ENCODE measurements at places on chromosomes 6 and 20.

- DNase-seq, result no peak
Measured at GRCh38 chr6:65117817-65118409, 589.1 kb downstream of the EYS start.

DNA sequence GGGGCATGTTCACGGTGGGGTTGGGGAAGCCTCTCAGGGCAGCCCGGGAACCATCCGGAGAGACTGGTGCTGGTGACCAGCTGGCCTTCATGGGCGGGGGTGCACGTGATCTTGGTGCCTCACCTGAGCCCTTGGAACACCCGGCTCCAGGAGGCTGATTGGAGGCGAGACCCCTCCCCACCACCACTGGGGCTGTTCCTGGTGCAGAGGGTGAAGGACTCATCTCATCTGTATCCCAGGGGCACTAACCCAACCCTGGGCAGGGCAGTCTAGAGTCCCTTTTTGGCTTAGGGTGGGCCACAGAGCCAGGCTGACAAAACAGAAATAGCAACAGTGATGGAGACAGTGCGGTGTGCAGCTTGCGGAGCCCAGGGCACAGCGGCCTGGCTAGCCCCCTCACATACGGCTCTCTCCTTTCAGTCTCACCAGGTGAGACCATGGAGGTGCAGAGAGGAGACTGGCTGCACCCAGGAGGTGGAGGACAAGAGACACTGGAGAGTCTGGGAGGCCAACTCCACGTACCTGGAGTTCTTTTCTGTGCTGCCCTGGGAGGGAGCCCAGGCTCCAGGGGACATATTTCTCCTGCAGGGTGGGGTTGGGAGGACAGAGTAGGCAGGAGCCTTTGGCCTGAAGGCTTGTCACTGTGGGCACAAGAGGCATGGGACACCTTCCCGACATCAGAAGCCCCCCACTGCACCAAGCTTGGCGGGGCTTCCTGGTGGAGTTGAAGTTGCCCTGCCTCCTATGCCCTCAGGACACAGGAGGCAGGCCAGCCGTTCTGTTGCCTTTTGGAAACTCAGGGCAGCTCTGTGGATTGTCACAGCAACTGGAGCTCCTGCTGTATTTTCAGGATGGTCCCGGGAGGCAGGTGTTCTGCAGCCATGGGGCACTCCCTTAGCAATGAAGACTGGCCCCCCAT lies 106.0 kb downstream of the SYCP2 start:
- no peak for DNase-seq

- no peak for DNase-seq
Measured at GRCh38 chr20:37426106-37426505, 80.2 kb downstream of the SRC start.

DNA sequence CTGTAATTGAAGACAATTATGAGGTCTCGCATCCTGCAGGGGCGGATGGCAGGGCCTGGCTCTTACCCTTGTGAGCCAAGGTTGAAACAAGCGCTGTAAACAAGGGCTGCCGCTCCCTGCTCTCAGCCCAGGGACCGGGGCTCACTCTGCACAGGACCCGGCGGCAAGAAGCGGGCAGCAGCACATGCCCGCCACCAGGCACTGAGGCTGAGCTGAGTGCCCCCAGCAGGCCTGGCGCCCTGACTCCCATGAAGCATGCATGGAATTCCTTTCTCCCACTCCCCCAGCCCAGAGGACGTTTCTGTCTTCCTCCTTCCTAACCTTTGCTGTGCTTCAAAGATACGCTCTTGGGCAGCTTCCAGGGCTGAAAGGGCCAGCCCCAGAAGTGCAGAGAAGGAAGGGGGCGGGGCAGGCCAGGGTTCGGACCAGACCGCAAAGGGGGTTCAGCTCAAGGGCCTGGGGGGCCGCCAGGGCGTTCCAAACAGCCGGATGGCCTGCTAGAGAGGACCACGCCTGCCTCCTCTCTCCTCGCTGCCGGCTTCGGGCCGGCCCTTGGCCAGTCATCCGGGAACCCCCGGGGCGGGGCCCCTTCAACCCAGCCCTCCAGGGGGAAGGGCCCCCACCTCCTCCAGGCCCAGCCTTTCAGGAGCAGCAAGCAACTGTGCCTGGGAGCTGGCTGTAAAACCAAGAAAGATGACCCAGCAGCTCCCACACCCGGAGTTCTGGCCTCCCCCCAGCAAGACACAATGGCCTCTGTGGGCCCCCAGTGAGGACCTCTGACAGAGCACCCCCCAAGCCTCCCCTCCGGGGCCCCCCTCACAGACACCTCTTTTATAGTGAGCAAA lies 109.9 kb downstream of the NOL4L start:
- no peak for DNase-seq

GRCh38 chr20:32382102-32382950 lies 24.2 kb downstream of the ASXL1 start:
- no peak for DNase-seq

GRCh38 chr20:64056889-64057627 lies 5.9 kb upstream of the TCEA2 start:
- no peak for DNase-seq

GRCh38 chr6:14464716-14465115 lies 347.1 kb downstream of the CD83 start:
- DNase-seq, result no peak

GRCh38 chr6:129257196-129257595 lies 374.3 kb downstream of the LAMA2 start:
- no peak for DNase-seq

GRCh38 chr20:44098256-44098630 lies 88.7 kb downstream of the JPH2 start:
- DNase-seq, result no peak

DNA sequence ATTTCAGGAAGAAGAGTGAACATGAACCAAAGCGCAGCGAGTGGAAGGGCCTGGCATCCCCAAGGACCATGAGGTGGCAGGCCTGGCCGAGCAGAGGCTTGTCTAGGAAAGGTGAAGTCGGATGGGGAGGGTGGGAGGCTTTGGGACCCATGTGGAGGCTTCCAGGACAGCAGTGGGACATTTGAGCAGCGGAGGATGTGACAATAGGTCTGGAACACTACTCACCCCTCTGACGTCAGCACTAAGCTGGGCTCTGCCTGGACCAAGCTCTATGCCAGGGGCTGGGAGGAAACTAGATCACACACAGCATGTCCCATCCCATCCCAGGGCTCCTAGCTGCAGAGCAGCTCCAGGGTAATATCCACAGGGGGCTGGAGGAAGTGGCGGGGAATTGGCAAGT lies 175.3 kb upstream of the RIN2 start:
- DNase-seq, result no peak

DNA sequence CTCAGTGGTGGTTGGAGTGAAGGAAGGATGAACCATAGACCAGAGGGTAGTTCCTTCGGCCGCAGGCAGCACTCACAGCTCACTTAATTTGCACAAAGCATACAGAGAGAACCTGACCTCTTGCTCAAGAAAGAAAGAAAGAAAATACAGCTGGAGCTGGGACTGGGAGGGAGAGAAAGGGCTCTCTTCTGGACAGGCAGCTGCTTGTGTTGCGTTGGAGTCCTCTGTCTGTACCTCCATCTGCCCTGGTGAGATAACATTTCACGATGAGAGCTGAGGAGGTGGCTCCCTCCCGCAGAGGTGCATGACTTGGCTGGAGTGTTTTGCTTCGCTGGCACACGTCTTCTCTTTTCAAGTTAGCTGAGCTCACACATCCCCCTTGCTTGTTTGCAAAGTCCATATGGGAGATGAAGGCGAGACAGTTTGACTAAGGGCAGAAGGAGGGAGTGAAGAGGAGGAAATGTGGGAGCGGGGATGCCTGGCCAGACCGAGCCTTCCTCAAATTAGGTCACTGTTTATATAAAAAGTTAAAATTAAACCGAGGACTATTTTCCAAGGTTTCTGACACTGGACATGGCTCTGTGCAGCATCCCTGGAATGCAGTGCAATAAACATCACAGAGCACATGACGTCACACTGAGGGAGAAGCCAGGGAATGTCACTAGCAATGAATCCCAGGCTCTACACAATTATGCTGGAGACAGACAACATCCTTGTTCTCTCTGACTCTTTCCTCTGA lies 359.4 kb downstream of the CD83 start:
- DNase-seq, result no peak

GRCh38 chr20:8342391-8342790 lies 210.3 kb downstream of the PLCB1 start:
- no peak for DNase-seq

- no peak for DNase-seq
Measured at GRCh38 chr6:52288216-52288615, 3.7 kb upstream of the MCM3 start.

- DNase-seq, result no peak
Measured at GRCh38 chr6:157488058-157488457, 107.1 kb downstream of the ZDHHC14 start.
